Ascending aorta (tissue), 2 donors: ENCODE measurements at places on chromosomes 11 and 22.
A peak's percentile ranks its signal among the peaks of the same experiment; 100 is the strongest.

DNA sequence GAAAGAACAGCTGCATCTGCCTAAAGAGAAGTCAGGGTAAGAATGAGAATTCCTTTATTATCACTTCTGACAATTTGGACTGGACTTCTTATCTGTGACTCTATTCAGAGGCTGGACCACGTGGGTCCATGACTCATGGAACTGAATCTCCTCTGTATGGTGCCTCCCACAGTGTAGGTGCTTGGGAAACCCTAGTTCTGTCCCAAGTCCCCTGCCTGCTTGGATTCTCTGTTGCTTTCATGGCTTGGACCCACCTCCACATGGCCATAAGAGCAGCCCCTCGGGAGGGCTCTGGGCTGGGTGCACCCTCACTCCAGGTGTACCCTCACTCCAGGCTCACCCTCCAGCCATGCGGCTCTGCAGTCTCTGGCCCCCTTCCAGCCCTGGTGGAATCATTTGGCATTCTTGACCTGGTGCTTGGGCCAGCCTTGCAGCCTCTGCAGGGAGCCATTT lies 153.4 kb downstream of the CACNA1I start:
- DNase-seq = no peak

DNA sequence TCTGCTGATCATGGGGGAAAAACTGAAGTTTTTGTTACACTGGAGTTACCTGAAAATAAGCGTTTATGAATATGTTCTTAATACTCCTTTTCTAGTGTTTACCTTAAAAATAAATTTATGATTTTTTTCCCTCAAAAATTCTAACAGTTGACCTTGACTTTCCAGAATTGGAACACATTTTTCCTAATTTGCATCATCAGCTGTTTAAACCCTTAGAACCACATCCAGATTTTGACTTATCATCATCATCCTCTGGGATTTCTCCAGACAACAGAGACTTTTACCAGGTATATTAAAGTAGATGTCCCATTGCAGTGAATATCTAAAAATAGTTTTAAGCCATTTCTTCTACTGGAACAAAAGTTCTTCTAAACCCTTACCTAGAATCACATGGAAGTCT lies 17.2 kb downstream of the TAF1D start:
- DNase-seq = no peak

- no peak for DNase-seq
These were observed 203.8 kb downstream of the CASP12 start for GRCh38 chr11:104694259-104695064.

DNA sequence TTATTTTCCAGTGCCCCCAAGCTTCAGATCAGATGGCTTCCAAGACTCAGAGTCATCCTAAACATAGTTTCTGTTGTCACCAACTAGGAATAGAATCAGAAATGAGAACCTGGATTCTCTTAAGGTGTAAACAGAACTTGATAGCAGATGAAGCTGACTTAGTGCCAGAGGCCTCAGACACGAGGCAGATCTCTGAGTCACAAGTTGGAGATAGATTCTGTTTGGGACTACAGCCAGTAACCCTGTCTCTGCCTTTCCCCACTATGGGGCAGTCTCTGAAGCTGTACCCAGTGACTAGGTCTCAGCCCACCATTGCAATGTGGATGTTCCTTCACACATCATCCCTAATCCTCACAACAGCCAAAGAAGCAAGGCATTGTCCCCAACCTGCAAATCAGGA lies 25.4 kb downstream of the NEU3 start:
- DNase-seq = no peak

DNA sequence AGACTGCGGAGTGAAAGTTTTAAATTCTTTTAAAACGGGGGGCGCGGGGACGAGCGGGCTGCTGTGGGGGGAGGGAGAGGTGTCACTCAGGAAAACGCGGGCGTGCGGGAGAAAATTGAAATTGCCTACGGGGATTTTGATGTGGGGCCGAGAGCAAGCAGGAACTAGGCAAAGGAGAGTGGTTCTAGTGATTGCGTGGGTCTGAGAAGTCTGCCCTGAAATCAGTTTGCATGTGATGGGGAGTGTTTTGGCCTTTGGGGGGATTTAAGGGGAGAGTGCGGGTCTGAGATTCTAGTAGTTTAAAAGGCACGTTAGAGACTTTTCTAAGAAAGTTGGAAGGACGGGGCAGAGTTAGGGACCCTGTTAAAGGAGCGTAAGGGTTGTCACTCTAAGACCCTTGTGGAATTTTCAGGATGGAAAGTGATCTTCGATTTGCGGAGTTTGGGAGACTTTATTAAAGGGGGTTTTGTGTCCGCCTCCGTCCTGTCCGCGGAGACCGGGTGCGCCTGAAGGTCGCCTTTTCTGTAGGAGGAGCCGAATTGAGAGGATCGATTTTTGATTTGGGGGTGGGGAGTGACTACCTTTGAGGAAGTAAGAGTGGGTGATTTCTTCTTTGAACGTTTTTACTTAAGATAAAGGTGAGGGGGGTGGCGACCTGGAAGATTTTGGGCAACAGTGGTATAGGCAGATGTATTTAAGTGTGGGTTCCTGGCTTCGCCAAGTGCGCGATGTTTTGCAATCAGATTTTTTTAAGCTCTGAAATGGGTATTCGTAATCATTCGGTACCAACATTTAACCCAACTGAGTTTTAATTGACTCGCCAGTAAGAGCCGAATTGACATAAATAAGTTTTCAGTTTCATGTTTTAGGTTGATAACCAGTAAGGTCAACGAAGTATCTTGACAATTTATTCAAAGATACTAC lies 1.1 kb downstream of the EED start:
- DNase-seq = no peak

DNA sequence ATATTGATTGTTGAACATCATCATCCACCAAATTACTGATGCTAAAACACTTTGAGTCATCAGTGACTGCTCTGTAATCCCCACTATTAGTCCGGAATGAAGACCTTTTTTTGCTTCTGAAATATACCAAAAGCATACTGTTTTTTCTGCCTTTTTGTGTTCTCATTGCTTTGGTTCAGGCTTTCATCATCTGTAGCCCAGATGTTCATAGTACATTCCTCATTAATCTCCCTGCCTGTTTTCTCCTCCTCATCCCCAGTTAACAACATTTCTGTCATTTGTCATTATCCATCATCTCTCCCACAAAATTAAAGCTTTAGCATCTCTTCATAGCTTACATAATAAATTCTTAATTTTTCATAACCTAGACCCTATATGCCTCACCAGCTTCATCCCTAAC lies 9.2 kb downstream of the CEP57 start:
- no peak for DNase-seq

- no peak for DNase-seq
These were observed 79.1 kb downstream of the EMSY start for GRCh38 chr11:76523786-76524436.

DNA sequence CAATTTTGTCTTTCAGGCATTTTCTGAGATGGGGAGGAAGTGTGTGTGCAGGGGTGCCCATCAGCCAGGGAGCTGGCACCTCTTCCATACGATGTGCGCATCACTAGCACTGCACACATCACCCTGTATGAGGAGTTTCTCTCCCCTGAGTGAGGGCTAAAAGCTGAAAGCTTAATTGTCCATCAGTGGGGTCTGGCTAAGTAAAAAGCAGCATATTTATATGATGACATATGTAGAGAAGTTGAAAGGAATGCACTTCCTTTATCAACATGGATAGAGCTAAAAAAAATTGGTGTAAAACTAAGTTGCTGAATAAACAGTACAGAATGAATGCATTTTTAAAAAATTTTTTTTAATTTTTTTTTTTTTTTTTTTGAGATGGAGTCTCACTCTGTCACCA lies 4.0 kb downstream of the VSTM5 start:
- DNase-seq = no peak

DNA sequence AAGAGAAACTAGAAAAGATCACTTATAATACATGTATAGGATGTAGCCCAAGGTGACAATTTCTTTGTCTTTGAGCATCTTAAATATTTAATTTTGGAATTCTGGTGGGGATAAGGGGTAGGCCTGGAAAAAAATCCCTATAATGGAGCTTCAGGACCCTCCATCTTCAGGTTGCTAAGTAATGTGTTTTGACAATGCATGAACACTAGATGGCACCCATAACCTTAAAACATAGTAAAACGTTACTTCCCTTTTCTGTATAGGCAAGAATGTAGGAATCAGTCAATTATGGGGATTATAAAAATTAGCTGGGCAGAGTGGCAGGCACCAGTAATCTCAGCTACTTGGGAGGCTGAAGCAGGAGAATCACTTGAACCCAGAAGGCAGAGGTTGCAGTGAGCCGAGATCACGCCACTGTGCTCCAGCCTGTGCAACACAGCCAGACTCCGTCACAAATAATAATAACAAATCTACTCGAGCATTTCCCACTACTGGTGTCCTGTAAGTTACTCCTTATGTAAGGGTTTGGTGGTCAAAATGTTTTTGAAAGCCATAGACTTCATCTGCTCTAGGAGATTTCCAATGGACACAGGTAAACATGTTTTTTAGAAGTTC lies 541.9 kb upstream of the CCDC90B start:
- no peak for DNase-seq

GRCh38 chr11:113574586-113574985 lies 99.4 kb upstream of the DRD2 start:
- no peak for DNase-seq

- no peak for DNase-seq
These were observed 17.6 kb upstream of the SEPTIN5 start for GRCh38 chr22:19696504-19697276.

- no peak for DNase-seq
These were observed 20.6 kb downstream of the MRPL23 start for GRCh38 chr11:1967641-1968225.

- DNase-seq = no peak
These were observed 27.3 kb upstream of the L3MBTL2 start for GRCh38 chr22:41177622-41178424.

GRCh38 chr11:116263019-116263418 lies 509.8 kb downstream of the BUD13 start:
- no peak for DNase-seq

GRCh38 chr22:43241138-43241597 lies 54.2 kb upstream of the TTLL12 start:
- no peak for DNase-seq

DNA sequence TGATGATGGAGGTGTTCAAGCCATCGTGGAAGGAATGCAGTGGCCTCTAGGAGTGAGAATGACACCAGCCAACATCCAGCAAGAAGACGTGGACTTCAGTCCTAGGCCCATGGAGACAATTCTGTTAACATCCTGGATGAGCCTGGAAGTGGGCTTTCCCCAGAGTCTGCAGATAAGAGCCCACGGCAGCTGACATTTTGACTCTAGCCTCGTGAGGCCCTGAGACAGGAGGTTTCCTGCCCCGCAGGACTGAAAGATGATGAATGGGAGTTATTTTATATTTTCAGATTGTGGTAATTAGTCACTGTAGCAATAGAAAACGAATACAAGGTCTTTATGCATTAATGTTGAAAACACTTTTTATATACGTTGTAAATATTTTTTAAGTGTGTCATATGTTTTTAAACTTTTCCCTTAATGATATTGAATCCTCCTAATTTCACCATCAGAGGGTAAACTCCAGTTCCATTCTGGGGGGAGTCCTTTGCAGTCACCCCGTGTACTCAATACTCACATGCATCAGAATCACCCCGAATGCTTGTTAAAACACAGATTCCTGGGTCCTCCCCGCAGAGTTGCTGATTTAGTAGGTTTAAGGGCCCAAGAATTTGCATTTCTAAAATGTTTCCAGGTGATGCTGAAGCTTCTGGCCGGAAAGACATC lies 570 bp upstream of the TPCN2 start:
- no peak for DNase-seq

DNA sequence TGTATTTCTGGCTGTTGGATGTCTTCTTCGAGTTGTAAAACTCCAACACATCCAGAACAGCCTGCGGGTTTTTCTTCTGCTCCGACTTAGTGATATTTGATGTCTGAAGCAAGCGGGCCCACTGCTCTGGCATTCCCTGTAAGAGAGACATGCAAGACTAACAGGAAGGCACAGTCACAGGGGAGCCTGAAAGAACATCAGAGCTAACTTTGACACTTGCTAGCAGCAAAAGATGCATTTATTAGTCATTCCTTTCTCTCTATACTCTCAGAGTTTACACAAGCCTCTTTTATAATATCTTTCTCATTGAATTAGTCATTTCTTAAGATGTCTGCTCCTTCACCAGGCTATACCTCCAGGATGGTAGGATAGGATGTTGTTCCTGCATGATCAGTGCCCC lies 77.8 kb upstream of the GDPD4 start:
- DNase-seq = no peak

DNA sequence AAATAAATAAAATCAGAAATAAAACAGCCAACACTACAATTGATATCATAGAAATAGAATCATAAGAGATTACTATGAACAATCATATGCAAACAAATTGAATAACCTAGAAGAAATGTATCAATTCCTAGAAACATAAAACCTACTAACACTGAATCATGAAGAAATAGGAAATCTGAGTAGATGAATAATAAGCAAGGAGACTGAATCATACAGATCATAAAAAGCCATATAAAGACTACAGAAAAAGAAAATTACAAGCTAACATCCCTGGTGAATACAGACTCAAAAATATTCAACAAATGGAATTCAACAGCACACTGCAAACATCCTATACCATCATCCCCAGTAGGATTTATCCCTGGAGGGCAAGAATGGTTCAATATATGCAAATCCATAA lies 135.6 kb downstream of the SBF2 start:
- DNase-seq = no peak

DNA sequence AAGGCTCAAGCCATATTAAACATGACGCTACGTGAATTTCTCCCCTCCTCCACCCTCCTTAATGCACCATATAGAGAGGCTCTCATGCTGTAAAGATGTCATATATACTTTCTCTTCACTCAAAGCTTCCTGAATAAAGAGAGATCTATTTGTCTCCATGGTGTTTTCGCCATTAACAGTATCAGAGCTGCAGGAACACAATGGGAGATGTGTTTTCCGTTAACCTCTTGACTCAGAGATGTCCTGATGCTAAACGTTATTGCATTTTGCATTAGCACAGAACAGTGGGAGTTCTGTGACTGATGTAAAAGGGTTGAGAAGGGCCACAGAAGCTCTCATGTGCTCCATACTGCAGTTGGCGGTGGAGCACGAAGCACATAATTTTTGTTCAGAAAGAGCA lies 25.7 kb upstream of the BLID start:
- DNase-seq = no peak

GRCh38 chr11:35483131-35483820 lies 42.1 kb downstream of the PAMR1 start:
- no peak for DNase-seq

GRCh38 chr11:70488171-70488703 lies 89.9 kb downstream of the CTTN start:
- DNase-seq = no peak

GRCh38 chr11:34358728-34359547 lies 1.1 kb upstream of the ABTB2 start:
- peak; percentile 58 for DNase-seq

- no peak for DNase-seq
These were observed 14.5 kb downstream of the PHLDB1 start for GRCh38 chr11:118621784-118622375.

DNA sequence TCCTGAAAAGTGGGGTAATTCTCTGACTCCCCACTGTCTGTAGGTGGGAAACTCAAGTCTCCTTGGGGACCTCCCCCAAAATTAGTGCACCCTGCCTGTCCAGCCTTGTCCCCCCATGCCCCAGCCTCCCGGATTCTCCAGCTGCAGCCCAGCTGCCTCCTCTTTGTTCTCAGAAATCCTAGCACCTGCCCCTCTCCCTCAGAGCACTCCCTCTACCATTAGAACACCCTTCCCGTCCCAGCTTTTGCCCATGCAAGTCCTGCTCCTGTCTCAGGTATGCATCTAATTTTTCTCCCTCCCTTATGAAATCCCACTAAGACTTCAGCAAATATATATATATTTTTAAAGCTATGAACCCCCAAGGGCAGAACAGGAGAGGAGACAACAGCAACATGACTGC lies 37.3 kb downstream of the LRFN4 start:
- no peak for DNase-seq
